ENCODE measurements at places on chromosomes 16 and 17.
A peak's percentile ranks its signal among the peaks of the same experiment; 100 is the strongest.

DNA sequence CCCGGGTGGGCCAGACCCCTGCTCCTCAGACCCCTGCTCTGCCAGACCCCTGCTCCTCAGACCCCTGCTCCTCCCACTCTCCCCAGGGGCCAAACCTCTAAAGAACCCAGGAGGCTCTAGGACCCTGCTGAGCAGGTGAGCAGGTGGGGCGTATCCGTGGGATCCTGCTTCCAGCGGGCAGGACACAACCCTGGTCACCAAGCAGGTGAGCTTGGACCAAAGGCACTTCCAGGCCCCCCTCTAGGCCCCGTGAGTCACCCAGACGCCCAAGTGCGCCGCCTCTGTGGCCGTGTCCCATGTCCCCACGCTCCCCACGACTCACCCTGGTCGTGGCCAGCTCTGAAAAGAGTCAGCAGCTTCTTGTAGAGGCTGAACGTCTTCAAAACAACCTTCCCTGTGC, 5.0 kb downstream of the CYBC1 start:
- no peak for DNase-seq

GRCh38 chr16:58019866-58020538, 5.6 kb upstream of the MMP15 start:
- no peak for DNase-seq

DNA sequence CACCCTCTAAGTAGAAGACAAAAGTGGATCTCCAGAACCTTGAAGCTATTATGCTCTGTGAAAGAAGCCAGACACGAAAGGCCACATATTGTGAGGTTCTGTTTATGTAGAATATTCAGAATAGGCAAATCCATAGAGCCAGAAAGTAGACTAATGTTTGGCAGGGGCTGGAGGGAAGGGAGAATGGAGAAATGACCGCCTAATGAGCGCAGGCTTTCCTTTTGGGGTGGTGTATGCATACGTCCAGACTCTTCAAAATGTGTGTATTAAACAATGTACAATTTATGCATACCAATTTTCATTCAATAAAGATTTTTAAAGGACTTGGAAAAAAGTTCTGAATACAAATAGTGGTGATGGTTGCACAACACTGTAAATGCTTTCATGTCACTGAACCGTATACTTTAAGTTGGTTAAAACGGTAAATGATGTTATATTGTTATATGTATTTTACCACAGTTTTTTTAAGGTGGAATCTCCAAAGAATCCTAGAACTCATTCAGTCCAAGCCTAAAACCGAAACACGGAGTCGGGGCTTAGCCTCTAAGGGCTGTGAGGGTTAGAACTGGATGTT, 397.4 kb downstream of the SOX9 start:
- DNase-seq = no peak

DNA sequence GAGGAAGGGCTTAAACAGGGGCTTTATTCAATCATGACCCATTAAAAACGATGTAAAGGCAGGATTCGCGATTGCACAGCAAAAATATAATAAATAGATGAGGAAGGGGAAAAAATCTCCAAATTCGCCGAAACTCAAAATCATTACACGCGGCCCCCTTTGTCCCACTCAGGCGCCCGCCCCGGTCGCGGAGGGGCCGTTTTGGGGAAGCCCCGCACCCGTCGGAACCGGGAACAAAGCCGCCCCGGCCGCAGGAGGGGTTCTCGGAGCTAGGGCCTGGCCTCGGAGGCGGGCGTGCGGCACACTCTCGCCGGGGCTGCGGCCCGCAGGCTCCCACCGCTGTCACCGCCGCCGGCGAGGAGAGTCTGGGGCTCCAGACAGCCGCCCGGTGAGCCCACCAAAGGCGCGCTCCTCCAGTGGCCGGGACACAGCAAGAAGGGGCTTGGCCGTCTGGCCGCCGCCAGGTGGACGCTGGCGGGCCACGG, 521 bp downstream of the C16orf87 start:
- DNase-seq = peak; percentile 9
